ENCODE measurements at places on chromosomes 1 and 21. TPM values are rescaled to one million over a fixed set of nuclear protein-coding genes. Genes with fewer than 3 reads are reported as not detected.

The NTRK1 gene
- total RNA-seq = 28.0 TPM

The ATP1B1 gene
- total RNA-seq = 3.0 TPM

The PRKAB2 gene
- total RNA-seq = 8.9 TPM

The RNF207 gene
- 21.7 TPM for total RNA-seq

The AMY1B gene
- total RNA-seq = not detected

The FASLG gene
- total RNA-seq = not detected

The CR1L gene
- total RNA-seq = 33.7 TPM

The PLA2G2D gene
- not detected for total RNA-seq

The AQP10 gene
- 4.9 TPM for total RNA-seq

The OR10J1 gene
- not detected for total RNA-seq

The SLC6A9 gene
- 16.7 TPM for total RNA-seq

The RBM34 gene
- 116 TPM for total RNA-seq

The LMOD1 gene
- total RNA-seq = 0.54 TPM

The ADAMTS5 gene
- total RNA-seq = not detected

The FMN2 gene
- 0.16 TPM for total RNA-seq

The EDARADD gene
- total RNA-seq = 22.5 TPM

Measured in K562 (cell line).